ENCODE measurements at places on chromosomes 3 and 15. TPM values are rescaled to one million over a fixed set of nuclear protein-coding genes. Genes with fewer than 3 reads are reported as not detected.

DNA sequence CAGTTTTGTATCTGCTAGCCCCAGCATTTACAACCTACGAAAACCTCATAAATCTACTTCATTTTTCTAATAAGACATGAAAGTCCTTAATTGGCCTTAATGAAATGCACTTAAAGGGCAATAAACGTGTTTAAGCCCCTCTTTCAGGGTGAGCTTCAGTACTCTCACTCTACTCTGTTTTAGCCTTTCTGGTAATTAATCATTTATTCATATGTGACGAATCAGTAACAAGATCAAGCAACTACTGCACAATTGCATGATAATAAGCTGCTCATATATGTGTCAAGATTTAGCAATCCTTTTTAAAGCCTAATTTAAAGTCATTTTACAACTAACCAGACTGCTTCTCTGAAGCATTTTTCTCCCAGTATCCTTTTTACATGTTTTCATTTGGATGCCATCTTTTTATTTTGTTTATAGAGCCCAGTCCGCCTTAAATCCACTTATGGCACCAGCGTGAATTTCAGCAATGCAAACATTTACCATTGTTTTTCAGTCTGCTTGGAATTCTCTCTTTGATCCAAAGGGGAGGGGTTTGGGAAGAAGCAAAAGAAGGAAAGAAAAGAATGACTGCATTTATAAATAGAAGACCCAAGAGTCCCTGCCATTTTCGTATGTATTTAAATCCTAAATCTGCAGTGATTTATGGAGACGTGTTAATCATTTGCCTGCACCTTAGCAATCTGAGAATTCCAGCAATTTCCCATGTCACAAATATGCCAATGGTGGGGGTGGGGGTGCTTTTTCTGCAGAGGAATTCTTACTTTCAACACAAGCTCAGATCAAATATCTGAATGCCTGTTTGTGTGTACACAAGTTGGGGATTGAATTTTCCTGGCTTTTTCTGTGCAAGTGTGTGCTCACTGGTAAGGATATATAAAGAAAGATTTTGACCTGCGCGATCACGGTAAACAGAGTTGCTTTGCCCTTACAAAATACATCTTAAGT lies 230.8 kb upstream of the TBC1D5 start:
- no peak for DNase-seq

GRCh38 chr3:1026395-1026794 lies 66.4 kb upstream of the CNTN6 start:
- DNase-seq = no peak

DNA sequence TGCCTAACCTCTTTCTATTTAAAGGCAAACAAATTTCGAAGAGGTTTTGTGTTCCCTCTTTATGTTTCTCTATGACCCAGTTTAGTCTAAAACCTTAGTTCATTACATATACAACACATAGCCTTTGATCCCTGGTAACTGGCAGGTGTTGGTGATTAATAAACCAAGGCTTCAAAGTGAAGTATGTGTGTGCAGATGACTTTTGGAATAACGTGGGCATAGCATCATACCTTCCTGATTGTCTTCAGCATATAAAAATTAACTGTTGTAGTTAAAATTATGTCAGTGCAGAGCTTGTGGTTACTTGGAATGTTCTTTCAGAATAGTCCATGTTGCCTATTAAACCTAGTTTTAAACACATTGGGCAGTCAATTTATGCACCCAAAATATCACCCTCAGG lies 608.3 kb downstream of the ROBO2 start:
- DNase-seq = no peak

DNA sequence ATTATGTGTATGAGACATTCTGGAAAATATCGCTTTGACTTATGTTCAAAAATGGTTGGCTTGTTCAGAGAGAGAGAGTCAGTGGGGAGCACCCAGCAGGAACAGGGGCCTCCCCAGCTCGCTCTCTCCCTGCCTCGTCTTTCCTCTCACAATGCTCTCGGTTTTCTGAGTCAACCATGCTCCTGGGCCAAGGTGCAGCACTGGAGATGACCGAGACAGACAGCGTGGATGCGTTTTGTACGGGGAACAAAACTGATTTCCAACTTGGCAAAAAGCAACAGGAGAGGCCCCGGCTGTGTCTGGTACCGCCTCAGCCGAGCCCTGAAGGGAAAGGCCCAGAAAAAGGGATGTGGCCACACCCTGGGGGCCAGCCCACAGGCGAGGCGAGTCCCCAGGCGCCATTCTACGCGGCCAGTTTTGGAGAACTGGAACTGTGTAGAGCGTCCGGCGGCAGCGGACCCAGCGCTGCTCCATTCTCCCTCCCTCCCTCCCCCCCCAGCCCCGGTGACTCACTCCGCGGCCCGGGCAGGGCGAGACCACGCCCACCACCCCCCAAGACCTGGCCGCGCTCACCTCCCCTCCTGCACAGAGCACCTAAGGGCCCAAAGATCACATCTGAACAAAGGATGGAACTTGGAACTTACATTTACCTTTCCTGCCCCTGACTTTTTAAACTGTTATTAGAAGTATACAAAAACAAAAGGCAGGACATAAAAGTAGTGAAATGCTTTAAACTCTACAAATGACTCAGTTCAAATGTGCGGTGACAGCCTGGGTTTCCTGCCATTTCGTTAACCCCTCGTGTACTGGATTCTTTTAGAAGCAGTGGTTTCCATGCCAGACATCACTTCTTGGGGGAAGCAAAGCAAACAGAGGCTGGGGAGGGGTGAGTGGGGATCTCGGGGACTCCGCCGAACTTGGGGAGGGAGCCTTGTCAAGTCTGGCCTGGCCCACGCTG lies 12.7 kb downstream of the ATP10A start:
- peak; percentile 83 for DNase-seq

- no peak for DNase-seq
These were observed 29.1 kb downstream of the PTX3 start for GRCh38 chr3:157465741-157466140.

GRCh38 chr15:38895326-38896255 lies 331.0 kb upstream of the RASGRP1 start:
- no peak for DNase-seq

DNA sequence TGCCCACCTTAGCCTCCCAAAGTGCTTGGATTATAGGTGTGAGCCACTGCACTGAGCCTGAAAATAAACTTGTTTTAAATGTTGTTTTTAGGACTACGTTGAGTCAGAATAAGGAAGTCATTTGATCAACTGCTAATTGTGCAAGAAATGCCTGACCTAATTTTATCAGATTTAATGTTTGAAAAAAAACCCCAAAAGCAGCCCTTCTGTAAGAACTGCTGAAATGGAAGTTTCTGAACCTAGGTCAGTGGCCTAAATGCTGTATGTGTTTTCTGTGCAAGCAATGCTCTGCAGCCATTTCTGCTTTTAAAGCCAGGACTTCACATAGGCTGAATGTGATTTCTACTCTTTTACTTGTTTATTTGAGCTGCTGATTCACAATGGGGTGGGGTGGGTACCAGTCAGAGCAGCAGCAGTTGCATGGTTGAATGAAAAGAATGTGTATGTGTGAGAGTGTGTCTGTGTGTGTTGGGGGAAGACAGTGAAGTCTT lies 6.6 kb downstream of the GPX1 start:
- no peak for DNase-seq

DNA sequence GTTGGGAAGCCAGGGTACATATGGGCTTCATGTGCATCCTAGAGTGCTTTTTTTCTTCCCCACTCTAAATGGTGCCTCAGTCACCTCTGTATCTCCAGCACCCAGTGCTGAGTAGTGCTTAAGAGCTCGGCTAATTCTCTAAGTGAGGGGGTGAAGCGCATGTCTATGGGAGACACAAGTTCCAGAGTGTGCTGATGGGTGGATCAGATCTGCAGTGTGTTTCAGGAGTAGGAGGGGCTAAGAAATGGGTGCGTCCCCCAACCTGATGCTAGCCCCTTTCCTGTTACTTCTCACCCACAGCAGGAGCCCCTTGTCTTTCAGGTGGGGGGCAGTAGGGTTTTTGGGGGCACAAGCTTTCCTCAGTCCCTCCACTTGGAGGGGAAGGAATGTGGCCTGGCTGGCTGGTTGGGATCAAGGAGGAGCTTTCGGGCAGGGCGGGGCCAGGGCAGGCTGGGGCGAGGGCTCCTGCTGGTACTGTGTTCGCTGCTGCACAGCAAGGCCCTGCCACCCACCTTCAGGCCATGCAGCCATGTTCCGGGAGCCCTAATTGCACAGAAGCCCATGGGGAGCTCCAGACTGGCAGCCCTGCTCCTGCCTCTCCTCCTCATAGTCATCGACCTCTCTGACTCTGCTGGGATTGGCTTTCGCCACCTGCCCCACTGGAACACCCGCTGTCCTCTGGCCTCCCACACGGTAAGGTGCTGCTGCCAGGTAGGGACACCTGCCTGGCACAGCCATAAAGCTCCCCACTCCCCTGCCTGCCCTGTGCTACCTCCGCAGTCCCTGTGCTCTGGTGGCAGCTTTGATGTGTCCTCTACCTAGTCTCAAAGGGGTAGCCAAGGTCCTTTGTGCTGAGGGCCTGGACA lies at the start of gene IL17RE:
Gene IL17RE, plus strand, starts transcription at position 477 of the 866 bp plus-strand sequence. Its CDS starts 85 bp downstream, at position 562.
- DNase-seq = no peak

DNA sequence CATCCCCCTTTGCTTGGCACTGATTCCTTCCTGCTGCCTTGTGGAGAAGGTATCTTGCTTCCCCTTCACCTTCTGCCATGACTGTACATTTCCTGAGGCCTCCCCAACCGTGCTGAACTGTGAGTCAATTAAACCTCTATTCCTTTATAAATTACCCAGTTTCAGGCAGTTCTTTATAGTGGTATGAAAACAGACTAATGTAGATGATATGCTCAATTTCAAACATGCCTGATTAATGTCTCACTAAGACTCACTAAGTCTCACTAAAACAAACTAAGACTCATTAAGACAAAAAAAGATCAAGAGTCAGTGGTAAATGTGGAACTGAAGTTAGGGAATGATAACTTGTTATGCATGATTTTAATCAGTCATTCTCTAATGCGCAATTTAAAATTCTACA lies 606.6 kb downstream of the RBMS3 start:
- DNase-seq = no peak

GRCh38 chr3:43762451-43762850 lies 71.7 kb downstream of the ABHD5 start:
- no peak for DNase-seq

DNA sequence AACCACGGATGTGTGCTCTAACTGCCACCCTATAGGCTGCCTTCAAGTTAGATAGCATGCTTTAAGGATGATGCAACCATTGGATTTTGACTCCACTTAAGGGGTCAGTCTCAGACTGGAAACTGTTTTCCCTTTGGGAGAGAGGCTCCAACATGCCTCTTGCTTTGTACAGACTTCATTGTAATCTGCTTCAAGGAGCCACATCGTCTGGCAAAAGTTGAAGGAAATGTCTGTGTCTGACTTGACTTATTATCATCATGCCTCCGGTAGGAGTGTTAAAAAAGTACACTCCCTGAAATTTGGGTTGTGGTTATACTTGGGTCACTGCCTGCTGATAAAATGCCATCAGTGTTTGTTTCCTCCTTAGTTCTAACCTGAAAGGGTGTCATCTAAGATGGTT lies 245.4 kb upstream of the CDIN1 start:
- no peak for DNase-seq

GRCh38 chr15:66115568-66116206 lies 137.9 kb downstream of the MEGF11 start:
- peak; percentile 43 for DNase-seq

GRCh38 chr15:82535566-82536408 lies 4.5 kb downstream of the RPS17 start:
- DNase-seq = no peak

DNA sequence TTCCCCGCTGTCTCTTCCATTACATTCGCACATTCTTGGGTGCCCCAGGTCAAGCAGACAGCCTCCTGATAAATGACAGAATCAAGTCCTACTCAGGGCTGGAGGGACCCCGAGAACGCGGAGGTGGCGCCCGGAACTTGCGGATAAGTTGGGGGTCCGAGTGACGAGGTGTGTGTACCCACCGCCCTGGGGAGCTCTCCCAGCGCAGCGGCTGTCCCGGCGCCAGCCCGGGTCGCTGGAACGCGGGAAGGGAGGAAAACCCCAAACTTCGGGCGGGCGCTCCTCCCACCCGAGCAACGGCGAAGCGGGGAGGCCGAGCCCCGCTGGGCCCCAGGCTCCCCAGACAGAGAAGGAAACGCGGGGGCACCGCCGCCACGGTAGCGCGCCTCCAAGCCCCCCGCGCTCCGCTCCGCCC lies 550 bp downstream of the CLN6 start:
- DNase-seq = no peak

DNA sequence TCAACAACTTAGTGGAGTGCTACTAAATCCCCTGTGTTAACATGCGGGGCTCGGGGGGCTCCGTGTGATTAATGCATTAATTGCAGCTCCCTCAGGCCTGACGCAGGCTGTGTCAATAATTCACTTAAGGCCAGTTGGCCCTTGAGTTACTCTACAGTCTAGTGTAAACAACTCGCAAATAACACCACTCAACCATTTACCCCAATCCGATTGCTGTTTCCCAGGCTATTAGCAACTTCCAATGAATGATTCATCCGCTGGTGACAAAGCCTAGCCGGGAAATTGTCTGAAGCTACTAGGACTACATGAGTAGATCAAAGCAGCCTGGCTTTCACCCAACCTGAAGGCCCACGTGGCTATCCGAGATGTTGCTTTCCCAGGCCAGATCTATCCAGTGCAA lies 121.3 kb upstream of the SOX14 start:
- DNase-seq = no peak

DNA sequence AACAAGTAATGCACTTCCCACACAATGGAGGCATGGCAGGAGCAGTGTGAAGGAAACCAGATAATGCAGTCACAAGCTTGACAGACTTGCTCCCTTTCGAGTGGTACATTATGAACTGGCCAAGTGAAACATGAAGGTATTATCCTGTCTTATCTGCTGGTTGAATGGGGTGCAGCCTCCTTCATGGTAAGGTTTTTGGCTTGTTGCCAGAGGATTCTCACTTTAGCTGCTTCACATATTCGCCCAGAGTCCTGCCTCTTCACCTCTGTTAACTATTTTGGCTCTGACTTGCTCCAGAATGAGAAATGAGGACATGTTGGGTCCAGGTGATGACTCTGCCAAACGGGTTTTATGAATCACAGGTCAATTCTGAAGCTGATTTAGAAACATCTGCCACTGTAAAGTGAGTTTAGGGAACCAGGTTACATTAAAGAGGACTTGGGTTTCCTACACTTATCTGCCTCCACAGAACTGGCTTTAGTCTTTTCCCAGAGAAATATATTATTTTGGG lies 19.5 kb upstream of the CCDC39 start:
- no peak for DNase-seq

DNA sequence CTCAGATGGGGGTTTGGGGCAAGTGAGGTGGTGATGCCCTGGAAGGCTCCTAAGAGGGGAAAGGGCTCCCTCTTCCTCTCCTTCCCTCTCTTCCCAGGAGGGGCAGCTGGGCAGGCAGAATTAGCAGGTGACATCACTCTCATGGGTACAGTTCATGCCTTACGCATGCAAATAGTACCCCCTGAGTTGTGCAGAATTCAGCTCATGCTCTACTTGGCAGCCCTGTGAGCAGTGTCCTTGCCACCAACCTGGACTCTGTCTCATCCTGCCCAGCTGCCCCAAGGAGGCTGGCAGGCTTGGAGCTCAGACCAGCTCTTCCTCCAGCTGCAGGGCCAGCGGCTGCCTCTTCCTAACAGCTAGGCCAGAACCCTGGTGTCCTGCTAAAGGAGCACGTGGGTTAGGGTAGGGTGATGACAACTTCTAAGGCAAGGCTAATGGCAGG lies 3.3 kb downstream of the CHAC1 start:
- DNase-seq = no peak

The SLC27A2 gene
- 36.4 TPM for total RNA-seq

The MYO5C gene
- total RNA-seq = 1.3 TPM

The NANOGP8 gene
- not detected for total RNA-seq

The EPB42 gene
- total RNA-seq = not detected

The A4GNT gene
- not detected for total RNA-seq

The GTPBP8 gene
- 25.3 TPM for total RNA-seq

Measured in activated CD8-positive, alpha-beta memory T cell treated with anti-CD3 and anti-CD28 coated beads, Interleukin-2, amount 10 ng/mL, durations not matched to agents 7 days and 5 days (primary cell).